ENCODE measurements at places on chromosomes 13 and 19. TPM values are rescaled to one million over a fixed set of nuclear protein-coding genes. Genes with fewer than 3 reads are reported as not detected.
A peak's percentile ranks its signal among the peaks of the same experiment; 100 is the strongest.

VSTM1 gene
- polyA plus RNA-seq = not detected

ZNF256 gene
- 5.5 TPM for polyA plus RNA-seq

ZNF497 gene
- polyA plus RNA-seq = 0.27 TPM

KIR3DL2 gene
- not detected for polyA plus RNA-seq

SIGLECL1 gene
- not detected for polyA plus RNA-seq

SLC27A1 gene
- 36.8 TPM for polyA plus RNA-seq

LGALS7 gene
- polyA plus RNA-seq = not detected

DNA sequence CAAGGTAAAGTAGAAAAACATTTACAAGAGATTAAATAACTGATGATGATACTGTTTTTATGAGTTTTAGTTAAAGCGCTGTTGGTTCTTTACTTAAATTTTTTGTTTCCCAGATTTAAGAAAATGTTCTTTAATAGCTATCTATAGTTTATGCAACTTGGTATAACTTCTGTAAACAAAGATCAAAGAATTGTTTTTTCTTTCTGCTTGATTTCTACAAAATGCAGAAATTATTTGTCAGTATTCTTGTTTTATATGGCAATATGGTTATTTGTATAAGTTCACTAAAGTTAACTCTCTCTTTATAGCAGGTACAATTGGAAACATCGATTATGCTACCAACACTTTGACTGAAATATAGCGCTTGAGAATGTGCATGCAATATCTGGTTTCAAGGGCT lies 2465.1 kb upstream of the PCDH20 start:
- no peak for DNase-seq

- peak; percentile 60 for DNase-seq
Measured at GRCh38 chr19:38317104-38317612, 1.4 kb upstream of the YIF1B start.

- no peak for DNase-seq
Measured at GRCh38 chr13:27918041-27918917, 1.5 kb upstream of the PDX1 start.

DNA sequence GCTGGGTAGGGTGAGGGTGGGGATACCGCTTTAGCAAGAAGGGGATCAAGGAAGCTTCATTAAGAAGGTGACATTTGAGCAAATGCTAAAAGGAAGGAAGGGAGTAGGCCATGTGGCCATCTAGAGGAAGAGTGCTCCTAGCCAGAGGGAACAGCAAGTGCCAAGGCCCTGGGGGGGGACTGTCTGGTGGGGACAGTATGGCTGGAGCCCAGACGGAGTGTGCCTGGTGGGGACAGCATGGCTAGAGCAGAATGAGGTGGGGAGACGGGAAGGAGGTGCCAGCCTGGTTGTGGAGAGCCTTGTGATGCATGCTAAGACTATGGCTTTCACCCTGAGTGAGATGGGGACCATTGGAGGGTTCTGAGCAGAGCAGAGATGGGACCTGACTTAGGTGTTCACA lies 2.1 kb upstream of the TGFB1 start:
- no peak for DNase-seq

- DNase-seq = peak; percentile 92
Measured at GRCh38 chr19:49114630-49115363, 627 bp downstream of the LIN7B start.
